ENCODE measurements at places on chromosomes 12 and 14.
A peak's percentile ranks its signal among the peaks of the same experiment; 100 is the strongest.

DNA sequence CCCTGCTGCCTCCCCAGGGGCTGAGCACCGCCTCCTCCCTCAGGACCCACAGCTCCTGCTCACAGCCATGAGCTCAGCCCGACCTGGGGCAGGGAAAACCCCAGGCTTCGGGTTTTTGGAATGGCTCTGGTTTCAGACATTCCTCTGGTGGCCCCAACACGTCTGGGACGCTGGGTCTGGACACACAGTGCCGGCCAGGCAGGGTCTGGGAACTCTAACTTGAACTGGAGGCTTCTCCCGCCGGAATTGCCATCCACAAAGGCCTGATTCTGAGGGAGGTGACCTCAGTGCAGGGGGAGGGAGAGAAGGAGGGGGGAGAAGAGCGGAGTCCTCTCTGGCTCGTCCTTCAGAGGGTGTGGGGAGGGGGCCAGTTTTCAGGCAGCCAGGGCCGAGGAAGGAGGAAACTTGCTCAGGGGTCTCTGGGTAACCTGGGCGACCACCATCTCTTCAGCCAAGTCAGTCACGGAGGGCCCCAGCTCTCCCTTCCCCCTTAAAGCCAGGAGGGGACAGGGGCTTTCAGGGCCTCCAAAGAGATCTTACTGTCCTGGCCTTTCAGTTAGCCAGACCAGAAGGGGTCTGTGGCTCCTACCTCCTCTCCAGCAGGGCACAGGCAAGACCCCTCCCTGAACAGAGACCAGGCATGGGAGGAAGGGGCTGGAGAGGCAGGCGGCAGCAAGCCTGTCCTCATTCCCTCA is 19.4 kb downstream of the NCKAP5L start:
- peak; percentile 70 for DNase-seq

GRCh38 chr12:30613119-30613830 is 82.4 kb downstream of the IPO8 start:
- no peak for DNase-seq

DNA sequence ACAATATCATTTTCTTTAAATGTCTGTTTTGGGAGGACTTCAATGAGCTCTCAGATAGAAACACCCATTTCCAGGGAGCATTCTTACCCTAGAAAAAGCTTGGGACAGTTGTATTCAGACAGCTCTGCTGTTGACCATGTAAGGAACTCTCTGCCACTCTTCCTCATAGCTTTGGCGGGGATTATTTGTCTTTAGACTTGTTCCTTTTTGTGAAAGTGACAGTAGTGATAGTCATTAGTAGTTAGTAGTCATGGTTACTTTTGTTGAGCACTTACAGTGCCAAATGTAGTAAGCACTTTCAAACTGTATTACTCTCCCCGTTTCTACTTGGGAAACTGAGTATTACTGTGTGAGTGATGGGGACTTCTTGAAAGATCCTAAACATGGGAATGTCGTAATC is 167.3 kb downstream of the RGS6 start:
- DNase-seq: no peak

DNA sequence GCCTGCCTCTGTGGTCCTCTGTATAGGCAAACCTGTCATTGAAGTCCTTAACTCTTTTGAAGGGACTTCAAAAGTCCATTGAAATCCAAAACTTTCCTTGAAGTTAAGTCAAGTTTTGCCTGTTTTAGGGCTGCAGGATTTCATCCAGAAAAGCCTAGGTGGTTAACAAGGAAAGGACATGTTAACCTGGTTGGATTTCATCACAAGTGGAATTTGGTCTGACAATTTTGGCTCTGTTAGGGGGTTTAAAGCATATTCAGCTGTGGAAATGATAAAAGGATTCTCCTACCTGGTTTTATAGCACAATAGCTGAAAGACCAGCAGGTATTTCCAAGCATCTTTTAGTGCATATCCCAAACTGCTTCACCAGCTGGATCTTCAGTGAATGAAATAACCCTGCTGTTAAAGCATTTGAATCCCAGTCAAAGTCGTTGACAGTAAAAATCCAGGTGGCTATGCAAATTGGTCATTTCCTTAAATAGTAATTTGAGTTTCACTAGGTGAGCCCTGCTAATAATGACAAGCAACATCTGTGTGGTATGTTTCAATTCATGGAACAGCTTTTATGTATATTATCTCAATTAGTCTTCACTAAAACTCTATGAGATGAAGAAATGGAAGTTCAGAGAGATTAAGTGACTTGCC is 400.5 kb downstream of the ETNK1 start:
- no peak for DNase-seq

DNA sequence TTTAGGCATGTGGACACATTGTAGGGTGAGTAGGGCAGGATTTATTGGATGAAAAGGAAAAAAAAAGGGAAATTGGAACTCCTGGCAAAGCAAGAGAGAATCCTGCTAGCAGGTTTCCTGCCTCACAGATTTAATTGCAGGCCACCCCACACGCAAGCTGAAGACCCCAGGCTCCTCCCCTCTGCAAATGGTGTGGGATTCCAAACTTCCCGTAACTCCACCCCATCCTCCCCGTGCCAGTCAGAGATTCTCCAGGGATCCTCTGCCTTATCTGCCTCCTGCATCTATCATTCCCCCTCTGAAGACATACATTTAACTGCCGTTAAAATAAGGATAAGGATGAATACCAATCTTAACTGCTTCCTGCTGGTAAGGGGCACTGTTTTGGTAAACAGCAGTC is 249.8 kb upstream of the GARIN2 start:
- no peak for DNase-seq

GRCh38 chr14:72941286-72941985 is 15.2 kb downstream of the DCAF4 start:
- DNase-seq: peak; percentile 46

- no peak for DNase-seq
These were observed 6.1 kb upstream of the SNAPC1 start for GRCh38 chr14:61756135-61756534.

DNA sequence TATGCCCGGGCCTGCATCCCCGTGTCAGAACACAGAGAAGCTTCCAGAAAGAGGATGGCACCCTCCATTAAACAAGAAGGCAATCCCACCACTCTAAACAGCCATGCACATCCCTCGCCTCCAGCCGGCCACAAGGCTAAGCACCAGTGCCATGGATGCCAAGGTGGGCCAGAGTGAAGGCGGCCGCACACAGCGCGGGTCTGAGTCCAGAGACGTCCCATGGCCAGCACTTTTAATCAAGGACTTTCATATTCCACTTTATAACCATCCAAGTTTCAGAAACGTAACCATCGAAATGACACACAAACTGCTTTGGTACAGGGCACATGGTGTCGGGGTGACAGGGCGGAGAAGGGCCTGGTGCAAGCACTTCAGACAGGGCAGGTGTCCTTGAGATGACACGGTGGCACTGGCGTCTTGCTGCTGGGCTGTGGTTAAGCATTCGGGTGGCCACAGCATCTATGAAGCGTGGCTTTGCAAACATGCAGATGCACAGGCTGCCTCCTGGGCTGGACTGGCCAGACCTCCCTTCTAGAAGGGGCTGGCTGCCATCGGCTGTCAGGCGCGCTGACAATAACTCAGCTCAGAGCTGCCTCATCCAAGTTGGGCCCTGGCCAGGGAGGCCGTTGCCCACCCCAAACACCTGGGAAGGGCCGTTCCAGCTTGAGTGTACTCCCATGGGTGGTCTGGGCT is 117.2 kb downstream of the RFLNA start:
- no peak for DNase-seq

DNA sequence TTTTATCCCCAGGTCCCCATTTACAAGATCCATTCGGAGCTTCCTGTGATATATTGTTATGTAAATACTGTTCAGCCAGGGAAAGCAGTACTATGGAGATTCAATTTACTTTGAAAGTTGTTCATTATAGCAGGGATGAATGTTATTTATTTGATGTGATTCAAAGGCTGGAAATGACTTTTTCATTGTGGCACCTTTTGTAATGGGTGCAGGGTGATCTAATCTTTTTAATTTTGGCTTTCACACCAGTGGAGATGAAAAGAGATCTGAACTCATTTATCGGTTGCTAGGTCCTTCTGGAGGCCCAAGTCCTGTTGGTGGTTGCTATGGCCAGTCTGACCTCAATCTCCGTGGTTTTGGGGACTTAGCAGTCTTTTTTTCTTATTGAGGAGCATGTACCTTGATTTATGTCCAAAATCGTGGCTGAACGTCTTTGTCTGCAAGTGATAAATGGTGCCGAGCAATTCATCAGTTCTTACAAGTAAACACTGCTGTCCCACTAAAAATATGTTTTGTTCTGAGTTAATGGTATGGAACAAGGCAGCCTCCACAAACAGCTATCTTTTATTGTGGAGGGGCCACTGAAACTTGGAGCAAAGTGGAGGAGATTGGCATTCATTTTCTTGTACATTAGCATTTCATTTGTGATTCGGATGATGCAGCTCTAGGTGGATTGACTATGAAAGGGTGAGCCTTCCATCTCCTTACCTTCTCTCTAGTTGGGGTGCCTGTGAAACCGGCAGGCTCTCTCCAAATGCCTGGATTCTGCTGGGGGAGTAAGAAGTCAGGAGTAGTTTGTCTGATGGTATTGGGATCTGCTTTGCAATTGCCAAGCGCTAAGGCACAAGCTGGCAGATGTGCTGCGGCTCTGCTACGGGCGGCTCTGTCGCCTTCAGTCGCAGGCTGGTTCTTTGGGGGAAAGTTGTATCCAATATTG is 2.0 kb downstream of the RMST start:
- no peak for DNase-seq

DNA sequence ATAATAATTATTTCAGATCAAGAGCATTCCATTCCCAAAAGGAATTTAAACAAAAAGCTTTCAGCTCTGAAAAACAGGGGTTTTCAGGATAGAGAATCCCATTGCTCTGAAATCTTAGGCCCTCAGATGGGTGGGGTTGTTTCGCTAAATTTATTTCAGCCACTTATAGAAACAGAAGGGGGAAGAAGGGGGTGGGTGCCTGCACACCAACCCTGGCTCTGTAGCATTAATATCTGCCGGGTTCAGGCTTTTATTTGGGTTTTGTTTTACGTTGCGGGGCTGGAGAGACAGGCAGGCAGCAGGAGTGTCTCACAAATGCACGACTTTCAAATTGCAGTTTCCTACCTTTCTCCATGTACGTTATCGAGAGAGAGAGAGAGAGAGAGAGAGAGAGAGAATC is 12.5 kb upstream of the ZFP36L1 start:
- peak; percentile 10 for DNase-seq

DNA sequence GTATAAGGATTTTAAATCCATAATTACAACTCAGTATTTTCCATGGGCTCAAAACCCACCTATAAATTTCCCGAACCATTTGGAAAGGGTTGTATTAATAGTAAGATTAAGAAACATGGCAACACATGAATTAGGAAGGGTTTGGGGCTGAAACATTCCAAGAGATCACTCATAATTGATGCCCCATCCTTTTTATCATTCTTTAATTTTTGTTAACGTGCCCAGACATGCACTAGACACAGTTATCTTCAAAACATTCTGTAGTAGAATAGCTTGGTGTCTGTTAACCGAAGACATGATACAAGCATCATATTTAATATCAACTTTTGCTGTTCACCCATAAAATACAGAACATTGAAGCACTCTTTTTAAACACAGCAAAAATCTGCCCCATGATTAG is 106.8 kb upstream of the FRMD6 start:
- DNase-seq: no peak

GRCh38 chr12:132003846-132004245 is 54.1 kb downstream of the EP400 start:
- DNase-seq: no peak

- DNase-seq: no peak
These were observed 6.8 kb upstream of the KRT83 start for GRCh38 chr12:52327830-52328500.

DNA sequence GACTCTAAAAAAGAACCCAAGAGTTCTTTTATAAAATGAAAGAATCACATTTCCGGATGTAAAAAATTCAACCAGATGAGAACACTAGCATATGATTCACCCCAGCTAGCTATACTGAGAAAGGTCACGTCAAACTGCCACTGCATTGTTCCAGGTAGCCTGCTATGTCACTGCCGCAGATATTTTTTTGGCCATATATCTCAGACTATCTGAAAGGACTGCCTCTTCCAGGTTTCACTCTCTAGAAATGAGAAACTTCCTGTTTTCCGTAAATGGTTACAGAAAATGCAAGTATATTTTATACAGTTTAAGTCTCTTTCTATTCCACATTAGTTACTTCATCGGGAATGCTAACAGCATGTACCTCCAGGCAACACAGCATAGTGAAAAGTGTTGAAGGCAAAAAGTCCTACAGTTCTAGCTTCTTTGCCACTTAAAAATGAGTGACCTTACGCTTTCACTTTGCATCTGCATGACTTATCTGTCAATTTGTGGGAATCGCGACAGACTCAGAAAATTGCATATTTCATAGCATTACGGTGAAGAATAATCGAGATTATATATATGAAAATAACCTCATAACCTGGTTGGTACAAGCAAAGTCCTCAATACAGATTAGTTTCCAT is 105.2 kb downstream of the MED13L start:
- no peak for DNase-seq

DNA sequence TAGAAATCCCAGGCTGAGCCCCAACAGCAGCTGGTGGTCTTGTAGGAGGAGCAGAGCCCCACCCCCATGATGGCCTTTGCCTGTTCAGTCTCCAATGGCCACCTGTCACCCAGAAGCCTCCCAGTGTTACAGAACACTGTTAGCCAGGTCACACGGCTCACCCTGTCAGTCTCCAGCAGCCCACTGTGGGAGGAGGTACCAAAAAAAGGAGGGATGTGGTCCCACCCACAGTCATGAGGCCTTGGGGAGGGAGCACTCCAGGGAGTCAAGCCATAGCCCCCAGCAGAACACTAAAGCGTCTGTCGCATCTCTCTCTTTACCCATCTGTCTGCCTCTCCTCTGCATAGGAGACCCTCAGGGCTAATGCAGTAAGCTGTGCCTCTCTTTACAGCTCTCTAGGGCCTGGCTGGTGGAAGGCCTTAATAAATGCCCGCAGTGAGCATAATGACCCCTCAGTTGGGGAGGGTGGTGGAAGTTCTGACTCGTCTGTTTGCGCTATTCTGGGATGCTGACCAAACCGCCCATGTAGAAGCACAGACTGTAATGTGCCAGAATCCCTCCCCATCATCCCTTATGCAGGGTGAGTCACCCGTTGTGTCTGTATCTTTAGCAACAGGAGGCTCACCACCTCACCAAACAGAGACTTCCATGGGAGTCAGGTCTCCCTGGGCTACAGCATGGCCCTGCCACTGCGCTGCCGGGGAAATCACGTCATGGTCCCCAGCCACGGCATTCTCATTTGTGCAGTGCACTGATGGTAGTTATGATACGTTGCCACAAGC is 14.6 kb downstream of the C14orf132 start:
- peak; percentile 14 for DNase-seq

DNA sequence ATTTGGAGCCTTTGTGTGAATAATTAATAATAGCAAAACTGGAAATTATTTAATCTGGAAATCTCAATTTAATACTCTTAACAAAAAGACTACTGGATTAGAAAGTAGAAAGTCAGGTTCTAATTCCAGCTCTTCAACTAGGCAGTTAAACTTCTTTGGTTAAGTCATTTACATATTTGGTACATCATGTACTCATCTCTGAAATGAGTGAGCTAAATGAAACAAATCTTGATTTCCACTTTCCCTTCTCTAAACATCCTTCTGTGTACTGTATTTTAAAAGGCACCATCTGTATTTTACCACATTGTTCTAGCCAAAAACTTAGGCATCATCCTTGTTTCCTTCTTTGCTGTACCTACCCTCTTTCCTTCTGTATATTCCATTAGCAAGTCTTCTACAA is 26.9 kb downstream of the CRADD start:
- DNase-seq: no peak

GRCh38 chr12:60415351-60415750 is 819.5 kb downstream of the SLC16A7 start:
- DNase-seq: no peak

GRCh38 chr14:100591453-100592371 is 4.5 kb upstream of the BEGAIN start:
- peak; percentile 9 for DNase-seq

GRCh38 chr14:93219103-93219726 is 12.2 kb downstream of the UBR7 start:
- DNase-seq: peak; percentile 55

GRCh38 chr12:26080911-26081310 is 43.9 kb downstream of the BHLHE41 start:
- no peak for DNase-seq

All from lung (tissue), 17 donors.